ENCODE measurements at places on chromosomes 16 and 17.

- no peak for DNase-seq
Measured at GRCh38 chr17:28946239-28946638, 5.1 kb downstream of the PHF12 start.

DNA sequence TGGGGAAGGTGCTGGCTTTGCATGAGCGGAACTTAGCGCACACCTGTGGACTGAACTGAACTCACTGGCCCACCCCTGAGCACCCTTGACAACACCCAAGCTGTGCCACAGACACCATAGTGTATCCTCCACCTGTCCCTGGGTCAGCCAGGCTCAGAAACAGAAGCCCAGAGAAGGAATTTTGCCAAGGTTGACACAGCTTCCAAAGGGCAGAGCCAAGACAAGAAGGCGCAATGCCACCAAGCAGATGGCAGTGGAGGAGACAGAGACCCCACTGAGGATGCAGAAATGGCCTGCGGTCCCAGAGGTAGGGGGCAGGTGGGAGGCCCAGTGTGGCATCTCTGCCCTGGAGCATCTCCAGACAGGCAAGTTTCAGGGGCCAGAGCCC is 169.0 kb downstream of the ENGASE start:
- DNase-seq = no peak

DNA sequence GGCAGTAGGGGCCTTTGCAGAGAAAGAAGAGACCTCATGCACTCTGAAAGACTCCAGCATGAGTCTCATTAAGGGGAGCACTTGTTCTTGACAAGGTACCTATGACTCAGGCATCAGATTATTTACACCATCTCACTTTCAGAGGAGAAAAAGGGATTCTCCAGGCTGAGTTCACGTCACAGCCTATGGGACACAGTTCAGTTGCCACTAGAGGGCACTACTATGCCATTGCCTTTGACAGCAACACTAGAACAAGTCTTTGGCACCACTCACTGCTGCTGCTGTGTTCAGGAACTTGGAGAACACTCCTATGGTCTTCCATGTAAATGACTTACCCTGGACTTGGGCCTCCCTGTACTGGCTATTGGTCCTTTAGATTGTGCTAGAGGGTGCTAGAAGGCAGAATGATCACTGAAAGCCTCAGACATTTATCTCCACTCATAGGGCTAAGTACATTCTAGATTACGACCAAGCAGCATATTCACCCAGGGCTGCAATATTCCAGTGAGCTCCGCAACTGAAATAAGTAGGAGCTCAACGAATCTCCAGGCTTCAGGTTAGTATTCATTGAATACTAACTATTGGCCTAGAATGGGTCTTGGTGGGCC is 225.1 kb upstream of the CA10 start:
- no peak for DNase-seq

GRCh38 chr17:75983501-75984181 is 4.6 kb downstream of the TEN1 start:
- DNase-seq = no peak

DNA sequence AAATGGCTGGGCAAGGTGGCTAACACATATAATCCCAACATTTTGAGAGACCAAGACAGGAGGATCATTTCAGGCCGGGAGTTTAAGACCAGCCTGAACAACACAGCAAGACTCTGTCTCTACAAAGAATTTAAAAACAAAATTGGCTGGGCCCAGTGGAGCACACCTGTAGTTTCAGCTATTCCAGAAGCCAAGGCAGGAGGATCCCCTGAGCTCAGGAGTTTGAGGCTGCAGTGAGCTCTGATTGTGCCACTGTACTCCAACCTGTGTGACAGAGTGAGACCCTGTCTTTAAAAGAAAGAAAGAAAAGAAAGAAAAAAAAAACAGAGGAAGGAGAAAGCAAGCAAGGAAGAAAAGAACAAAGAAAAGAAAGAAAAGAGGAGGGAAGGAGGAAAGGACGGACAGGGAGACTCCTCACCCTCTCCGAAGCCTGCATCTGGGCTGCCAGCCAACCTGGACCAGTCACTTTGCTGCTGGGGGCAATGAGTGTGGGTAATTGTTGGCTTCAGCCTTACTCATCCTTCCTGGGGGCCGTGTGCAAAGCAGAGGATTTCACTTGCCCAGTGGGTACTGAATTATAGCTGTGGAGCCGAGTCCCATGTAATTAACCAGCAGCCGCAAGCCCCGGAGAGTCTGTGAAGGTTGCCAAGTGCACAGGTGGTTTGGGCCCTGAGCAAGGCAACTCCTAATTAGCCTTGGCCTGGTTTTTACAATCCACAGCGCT is 6.7 kb upstream of the MT4 start:
- no peak for DNase-seq

- no peak for DNase-seq
Measured at GRCh38 chr17:62676952-62677596, 49.6 kb downstream of the MRC2 start.

Measured in activated CD8-positive, alpha-beta memory T cell treated with anti-CD3 and anti-CD28 coated beads, Interleukin-2, amount 50 U/mL, for 4 hours (primary cell).